SHP77 (cell line): ENCODE measurements at places on chromosomes 6 and 20.
A peak's percentile ranks its signal among the peaks of the same experiment; 100 is the strongest.

GRCh38 chr6:121579478-121579877 lies 144.0 kb downstream of the GJA1 start:
- no peak for DNase-seq

DNA sequence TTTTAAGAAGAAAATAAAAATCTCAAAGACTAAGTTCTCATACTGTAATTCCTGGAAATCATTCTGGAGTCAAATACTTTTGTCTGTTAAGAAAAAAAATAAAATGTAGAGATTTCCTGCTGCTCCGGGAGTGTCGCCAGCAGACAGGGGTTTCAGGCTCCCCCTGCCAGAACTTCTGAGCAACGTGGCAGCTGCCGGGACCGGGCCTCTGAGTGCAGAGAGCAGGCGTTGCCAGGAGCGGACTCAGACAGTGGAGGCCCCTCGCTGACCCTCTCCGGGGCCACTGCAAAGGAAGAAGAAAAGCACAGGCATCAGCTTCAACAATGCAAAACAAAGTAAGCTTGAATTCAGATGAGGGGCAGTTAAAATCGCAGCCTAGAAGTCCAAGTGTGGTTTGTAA lies 95.5 kb downstream of the THBS2 start:
- DNase-seq, result no peak

DNA sequence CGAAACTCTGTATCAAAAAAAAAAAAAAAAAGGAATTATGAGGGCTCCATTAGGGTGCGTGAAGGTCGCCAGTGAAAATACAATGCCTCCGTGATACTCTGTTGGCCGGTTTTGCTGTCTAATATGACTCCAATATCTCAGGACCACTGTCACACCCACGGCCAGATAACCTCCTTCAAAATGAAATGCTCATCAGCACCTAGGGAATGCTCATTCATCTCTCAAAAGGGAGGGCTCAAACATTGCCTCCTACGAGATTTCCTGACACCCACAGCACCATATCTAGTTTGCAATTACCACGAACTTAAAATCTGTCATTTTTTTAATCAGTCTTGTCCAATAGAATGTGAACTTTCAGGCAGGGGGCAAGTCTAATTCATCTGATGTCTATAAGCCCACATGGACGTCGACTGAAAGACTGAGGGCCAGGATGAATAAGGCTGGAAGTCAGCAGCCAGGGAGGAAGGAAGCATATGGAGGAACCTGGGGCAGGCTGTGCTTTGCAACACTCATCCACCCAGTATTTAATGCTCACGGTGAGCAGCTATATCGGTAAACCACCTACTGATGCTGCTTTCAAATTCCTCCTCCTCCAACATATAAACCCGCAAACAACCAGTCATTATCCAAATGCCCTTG lies 42.8 kb downstream of the MAP3K5 start:
- no peak for DNase-seq

DNA sequence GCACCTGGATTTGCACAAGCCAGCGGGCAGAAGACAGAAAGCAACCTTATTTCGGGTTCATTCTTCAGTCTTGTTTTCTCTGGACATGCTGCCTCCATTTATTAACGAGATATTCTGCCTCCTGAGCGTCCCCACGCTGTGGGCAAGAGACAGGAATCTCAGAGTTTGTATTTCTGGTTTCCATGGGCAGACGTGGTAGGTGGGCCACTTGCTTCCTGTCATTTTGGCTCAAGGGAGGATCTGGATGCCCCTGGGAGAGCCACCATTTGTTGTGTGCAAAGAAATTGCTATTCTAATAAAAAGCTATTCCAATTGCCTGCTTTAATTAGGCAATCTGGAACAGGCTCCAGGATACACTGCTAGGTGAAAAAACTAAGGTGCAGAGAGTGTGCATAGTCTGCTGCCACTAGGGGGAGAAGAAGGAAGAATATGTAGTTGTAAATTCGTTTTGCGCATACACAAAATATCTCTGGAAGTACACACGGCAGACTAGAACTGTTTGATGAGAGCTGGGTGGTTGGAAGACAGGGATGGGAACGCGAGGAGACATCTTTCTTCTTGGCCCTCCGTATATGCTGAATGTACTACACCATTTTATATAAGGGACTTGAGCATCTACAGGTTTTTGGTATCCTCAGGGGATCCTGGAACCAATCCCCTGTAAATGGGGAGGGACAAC lies 30.1 kb upstream of the SLC16A10 start:
- peak; percentile 56 for DNase-seq

- peak; percentile 26 for DNase-seq
Observed at GRCh38 chr20:45857882-45858216, 435 bp downstream of the ZSWIM3 start.

GRCh38 chr6:35894776-35895175 lies 26.1 kb downstream of the SRPK1 start:
- DNase-seq, result no peak

GRCh38 chr6:113786168-113786567 lies 71.0 kb upstream of the MARCKS start:
- DNase-seq, result no peak

DNA sequence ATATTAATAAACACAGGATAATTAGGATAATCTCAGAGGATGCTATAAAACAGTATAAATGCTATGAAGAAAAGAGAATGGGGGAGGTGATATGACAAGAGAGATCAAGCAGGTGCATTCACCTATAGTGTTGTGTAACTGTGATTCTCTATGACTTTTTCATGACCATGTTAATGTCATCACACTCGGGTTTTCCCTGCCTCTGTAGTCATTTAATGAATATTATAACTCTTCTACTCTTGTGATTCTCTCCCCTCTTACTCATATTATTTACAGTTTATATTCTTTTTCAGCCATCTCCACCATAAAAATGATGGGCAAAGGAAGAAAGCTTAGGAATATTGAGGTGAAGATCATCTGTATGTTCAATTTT lies 106.9 kb upstream of the SGK1 start:
- DNase-seq, result no peak
